ENCODE measurements at places on chromosomes 12 and 14.

DNA sequence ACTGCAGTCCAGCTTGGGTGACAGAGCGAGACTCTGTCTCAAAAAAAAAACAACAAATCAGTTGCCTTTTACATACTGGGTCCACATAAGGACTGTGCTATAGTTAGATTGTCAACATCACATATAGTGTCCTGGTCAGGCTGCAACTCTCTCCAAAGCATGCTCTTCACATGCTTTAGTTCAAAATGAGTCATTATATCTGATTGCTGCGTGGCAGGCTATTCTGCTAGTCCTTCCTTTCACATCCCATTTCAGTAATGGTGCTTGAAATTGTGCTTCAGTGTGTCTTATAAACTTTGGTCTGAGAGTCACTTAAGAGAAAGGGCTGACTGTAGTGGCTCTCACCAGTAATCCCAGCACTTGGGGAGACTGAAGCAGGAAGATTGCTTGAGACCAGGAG is 6.9 kb downstream of the LETMD1 start:
- DNase-seq: no peak

DNA sequence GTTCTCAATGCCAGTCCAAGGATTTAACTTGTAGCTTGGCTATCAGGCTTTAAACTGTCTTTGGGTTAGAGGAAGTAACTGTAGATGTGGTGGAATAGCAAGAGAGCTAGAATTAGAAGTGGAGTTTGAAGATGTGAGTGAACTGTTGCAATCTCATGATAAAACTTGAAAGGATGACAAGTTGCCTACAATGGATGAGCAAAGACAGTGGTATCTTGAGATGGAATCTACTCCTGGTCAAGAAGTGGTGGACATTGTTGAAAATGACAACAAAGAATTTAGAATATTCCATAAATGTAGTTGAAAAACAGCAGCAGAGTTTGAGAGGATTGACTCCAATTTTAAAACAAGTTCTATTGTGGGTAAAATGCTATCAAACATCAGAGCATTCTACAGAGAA is 199.0 kb downstream of the DUSP6 start:
- DNase-seq: no peak

GRCh38 chr12:96424601-96425000 is 24.4 kb upstream of the CDK17 start:
- DNase-seq: no peak

DNA sequence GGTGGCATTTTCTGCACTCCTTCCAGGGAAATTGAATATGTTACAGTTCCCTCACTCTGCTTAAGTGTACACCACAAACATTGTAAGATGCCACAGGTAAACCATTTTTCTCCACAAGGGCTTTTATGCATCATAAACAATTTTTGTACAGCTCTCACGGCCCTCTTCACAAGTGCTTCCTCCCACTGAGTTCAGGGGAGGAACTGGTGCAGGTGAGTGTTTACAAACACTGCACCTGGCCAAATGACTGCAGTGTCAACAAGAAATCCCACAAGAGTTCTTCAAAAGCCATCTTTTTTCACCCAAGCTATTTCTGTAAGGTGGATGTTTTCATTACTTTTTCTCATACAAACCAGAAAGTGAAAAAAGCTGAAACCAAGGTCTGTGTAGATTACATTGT is 973.2 kb downstream of the AACS start:
- no peak for DNase-seq

- DNase-seq: no peak
These were observed 255.8 kb upstream of the CRY1 start for GRCh38 chr12:107349008-107349747.

- no peak for DNase-seq
These were observed 163.3 kb downstream of the ETV6 start for GRCh38 chr12:11812586-11813437.

DNA sequence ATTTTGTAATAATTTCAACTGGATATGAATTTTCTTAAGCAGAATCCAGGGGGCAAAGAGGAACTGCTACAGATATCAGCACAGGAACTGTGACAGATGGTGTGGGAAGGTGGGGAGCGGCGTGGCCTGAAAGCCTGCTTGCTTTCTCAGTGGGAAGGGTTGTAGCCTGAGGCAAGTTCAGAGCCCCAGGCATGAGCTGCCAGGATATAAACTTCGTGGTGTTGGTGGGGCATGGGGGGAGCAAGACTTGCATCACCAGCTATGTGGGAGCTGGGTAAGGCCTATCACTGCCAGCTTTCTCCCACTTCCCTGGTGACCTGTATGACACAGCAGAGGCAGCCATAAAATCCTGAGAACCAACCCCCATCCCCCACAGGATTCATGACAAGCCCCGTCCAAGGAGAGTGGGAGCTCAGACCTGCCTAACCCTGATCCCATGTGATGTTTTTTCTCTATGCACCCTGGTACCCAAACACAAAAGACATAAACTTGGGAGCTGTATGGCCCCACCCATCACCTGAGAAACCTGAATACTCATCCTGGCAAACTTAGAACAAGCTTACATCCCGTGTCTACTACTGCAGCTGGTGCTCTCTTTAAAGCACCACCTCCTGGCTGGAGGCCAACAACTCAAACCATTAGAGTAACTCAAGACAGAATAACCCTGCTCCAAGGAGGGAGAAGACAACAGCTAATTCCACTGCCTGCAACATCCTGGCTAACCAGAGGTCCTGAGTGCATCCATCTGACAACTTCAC is 16.5 kb downstream of the CLEC1A start:
- no peak for DNase-seq

DNA sequence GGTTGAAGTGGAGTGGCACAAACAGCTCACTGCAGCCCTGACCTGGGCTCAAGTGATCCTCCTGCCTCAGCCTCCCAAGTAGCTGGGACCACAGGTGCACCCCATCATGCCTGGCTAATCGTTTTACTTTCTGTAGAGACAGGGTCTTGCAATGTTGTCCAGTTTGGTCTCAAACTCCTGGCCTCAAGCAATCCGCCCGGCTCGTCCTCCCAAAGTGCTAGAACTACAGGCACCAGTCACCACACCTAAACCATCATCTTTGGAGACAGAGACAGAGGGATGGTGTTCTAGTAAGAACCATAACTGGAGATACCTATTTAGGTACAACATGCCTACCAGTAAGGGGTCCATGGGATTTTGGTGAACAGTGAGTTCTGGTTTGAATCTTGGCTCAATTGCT is 2.5 kb upstream of the DDX23 start:
- no peak for DNase-seq

DNA sequence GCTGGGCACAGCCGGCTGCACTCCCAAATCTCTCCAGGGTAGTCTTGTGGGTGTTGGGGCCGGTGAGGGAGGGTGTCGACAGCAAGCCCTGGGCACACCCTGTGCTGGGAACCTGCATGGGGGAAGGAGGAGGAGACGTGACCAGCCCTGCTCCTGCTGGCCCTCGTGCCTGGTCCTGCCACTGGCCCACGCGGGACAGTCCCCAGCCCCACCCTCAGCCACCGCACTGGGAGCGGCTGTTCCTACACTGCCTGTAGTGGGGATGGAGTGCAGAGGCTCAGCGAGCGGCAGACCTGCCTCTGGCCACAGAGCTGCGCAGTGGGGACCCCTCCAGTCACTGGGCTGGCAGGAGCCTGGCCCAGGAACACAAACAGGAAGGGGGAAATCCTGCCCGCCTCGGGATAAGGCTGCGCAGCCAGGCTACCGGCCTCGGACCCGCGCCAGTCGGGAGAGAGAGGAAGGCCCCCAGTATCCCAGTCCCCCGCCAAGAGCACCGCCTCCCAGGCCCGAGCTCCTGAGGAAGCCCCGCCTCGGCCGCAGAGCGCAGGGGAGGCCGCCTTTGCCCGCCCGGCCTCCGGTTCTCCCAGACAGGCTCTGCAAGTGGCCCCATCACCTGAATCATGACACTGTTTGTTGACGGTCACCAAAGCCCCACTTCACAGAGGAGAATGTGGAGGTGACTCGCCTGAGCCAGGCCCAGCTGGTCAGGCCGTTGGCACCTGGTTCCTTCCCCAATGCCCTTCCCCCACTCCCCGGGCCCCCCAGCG is 10.6 kb downstream of the AHNAK2 start:
- DNase-seq: no peak

GRCh38 chr14:76810953-76811400 is 1.7 kb downstream of the ANGEL1 start:
- DNase-seq: no peak

DNA sequence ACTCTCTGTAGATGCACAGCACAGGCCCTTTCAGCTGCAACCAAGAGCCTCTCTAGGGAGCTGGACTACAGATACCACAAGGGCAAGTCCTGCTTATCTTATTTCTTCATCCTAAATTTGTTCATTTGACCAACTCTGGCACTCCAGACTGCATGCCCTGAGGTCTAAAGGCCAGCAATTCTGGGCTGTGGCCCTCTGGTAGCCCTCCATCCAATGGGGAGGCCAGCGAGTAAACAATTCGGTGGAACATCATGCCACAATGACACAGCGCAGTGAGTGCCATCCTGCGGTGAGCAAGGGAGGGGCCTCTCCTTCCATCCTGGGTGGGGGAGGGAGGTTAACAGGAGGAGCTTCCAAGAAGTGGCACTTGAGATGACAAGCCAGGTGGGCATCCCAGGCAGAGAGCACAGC is 652 bp upstream of the SELPLG start:
- DNase-seq: no peak

GRCh38 chr12:59874781-59875180 is 279.0 kb downstream of the SLC16A7 start:
- no peak for DNase-seq

GRCh38 chr12:121693155-121693687 is 19.3 kb upstream of the TMEM120B start:
- DNase-seq: no peak

DNA sequence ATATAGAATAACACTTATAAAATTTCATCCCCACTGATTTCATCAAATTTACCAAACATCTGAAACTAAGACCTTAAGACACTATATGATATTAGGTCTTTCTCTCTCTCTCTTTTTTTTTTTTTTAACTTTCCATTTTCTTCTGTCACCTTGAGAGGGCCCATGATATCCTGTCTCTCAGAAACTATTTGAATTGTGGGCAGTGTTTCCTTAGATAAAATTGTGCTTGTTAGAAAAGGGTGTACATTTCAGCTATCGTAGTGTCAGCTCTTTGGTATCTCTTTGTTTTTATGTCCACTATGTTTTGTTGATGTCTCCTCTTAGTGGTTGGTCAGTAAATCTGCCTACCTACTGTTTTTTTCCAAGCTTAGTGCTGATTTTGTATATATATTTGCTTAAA is 23.8 kb downstream of the DNM1L start:
- DNase-seq: no peak

GRCh38 chr14:67759916-67760315 is 56.5 kb downstream of the ZFYVE26 start:
- no peak for DNase-seq

DNA sequence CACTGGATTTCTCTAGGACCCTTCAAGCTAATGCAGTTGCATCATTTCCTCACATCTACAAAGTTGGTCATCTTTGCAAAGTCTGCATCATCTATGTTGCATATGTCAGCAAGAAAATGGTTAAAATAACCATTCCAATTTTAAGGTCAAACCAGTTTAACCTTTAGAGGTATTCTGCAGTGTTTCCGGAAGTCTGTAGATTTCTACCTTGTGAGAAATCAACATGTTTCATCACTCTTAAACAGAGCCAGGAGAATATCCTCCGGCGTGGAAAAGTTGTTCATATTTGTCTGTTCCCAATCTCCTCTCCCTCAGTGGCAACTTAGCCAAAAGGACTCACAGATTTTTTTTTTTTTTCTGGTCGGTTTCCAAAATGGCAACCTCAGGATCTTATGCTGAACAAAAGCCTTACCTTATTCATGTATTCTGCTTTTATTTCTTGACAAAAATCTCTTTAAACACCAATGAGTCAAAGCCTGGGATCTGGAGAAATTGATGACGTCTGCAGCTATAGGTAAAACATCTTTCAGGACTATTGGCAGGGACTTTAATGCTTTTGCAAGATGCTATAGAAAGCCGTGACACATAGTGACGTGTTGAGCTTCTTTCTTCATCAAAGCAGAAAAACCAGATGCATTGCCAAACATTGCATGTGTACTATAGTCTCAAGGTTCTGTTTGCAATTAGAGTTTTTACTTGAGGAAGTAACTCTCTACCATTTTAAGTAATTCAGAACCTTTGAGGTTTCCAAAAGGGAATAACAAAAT is 16.0 kb upstream of the CDK17 start:
- DNase-seq: no peak

DNA sequence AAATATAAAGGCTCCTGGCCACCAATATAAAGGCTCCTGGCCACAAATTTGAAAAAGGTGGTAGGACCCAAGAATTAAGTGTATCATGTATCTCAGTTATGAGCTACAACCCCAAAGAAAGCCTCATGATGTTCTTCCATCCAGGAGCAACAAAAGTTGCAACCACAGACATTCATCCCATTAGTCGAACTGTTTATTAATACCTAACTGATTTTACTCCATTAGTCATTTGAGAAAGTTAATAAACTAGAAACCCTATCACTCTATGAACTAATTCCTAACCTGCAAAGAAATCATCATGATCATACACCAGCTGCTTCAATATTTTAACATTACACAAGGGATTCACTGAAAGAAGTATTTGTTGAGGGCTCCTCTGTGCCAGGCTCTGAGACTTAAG is 253.2 kb upstream of the GRIP1 start:
- no peak for DNase-seq

- DNase-seq: no peak
These were observed 53.4 kb upstream of the PWP1 start for GRCh38 chr12:107632246-107632645.

DNA sequence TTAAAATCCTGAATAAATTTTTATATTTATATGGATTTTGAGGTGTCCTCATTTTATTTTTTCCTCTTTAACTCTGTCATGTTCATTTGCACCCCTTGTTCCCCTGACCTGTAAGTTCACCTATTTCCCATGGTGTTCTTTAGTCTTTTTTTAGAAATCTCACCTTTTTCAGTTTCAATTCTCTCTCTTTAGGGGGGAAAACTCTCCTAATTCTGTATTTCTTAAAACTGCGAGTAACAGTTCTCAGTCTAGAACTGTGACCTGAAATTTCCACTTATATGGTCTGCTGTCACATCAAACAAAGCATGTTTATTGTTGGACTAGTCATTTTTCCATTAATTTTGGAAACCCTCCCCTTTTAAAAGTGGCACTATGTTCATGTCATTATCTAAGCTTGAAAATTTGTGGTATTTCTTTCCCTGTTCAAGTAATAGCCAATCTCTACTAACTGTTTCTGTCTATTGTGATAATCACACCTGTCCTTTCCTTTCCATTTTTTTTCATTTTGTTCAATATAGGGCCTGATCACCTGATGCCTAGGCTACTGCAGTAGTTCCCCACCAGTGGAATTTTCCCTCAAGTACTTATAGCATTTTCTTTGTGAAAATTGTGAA is 14.0 kb upstream of the FBXO33 start:
- no peak for DNase-seq

- DNase-seq: no peak
These were observed 452.6 kb downstream of the ZFP36L1 start for GRCh38 chr14:68340262-68340661.

GRCh38 chr14:70707138-70708038 is 65.7 kb downstream of the TTC9 start:
- no peak for DNase-seq

DNA sequence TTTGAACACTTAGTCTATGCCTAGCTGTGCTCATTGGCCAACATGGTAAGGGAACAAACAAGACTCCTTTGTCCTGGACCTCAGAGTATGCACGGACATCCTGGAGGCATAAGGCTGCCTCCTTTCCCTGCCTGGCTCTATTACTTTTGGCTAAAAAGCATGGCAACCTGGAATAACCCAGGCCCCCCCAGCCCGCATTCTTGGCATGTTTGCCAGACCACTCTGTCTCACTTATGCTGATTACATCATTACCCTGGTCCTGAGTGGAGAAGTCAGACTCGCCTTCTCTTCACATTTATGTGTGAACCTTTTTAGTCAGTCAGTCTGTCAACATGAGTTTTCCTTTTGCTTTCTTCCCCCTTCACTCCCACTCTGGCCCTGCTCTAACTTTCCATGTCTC is 58.0 kb upstream of the ELK3 start:
- DNase-seq: no peak
